ENCODE measurements at places on chromosomes 3 and 15.

- no peak for ATAC-seq
Measured at GRCh38 chr3:189027626-189028155, 144.1 kb upstream of the TPRG1 start.

GRCh38 chr3:12752809-12753208 lies 6.2 kb downstream of the TMEM40 start:
- ATAC-seq: peak; percentile 14

DNA sequence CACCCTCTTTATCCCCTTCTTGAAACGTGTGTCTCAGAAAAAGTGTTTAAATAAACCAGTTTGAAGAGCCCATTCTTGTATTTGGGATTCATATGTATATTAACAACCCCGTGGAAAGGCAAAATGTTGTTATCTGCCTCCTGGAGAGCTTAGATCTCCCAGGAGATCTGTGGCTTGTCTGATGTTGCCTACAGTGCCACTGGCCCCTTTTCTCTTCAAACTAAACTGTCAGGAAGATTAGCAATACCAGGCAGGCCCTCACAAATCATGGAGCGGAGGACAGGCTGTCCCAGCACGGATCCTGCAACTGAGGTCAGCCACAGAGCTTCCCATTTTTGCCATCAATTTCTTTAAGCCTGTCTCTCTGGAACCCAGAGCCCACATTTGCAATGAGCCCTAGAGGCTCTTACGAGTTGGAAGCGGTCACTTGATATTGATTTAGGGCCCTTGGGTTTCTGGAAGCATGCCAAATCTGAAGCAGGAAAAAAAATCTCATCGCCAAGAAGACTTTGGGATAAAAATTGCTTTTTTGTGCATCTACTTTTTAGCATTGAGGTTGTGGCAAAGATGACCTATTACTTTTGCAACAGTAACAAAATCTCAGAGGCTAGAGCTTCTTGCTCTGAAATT lies 234.1 kb downstream of the OPA1 start:
- no peak for ATAC-seq

GRCh38 chr3:169390271-169390670 lies 273.2 kb downstream of the MECOM start:
- no peak for ATAC-seq

- no peak for ATAC-seq
Measured at GRCh38 chr15:64525828-64526530, 65.6 kb downstream of the ZNF609 start.

GRCh38 chr3:188663839-188664238 lies 507.9 kb upstream of the TPRG1 start:
- no peak for ATAC-seq

GRCh38 chr3:71577011-71577410 lies 6.5 kb downstream of the FOXP1 start:
- ATAC-seq: no peak

DNA sequence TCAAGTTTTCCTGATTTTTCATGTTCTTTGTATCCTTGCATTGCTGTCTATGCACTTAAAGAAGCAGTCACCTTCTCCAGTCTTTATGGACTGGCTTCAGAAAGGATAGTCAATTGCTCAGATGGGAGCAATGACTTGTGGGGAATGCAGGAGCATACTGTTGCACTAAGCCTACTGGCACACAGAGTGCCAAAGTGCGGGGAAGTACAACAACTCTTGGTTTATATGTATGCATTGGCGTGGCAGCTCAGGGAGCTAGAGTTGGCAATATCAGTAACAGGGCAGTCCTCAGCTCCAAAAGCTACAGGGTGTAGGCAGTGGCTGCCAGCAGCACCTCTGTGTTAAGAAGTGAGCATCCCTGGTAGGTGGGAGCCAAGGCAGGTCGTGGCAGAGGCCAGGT lies 141.1 kb downstream of the SCAPER start:
- no peak for ATAC-seq

- ATAC-seq: no peak
Measured at GRCh38 chr3:109071350-109072142, 46.4 kb downstream of the MORC1 start.

GRCh38 chr15:52281085-52282035 lies 14.2 kb downstream of the MYO5C start:
- no peak for ATAC-seq

- no peak for ATAC-seq
Measured at GRCh38 chr3:136078421-136079364, 113.2 kb downstream of the PPP2R3A start.

DNA sequence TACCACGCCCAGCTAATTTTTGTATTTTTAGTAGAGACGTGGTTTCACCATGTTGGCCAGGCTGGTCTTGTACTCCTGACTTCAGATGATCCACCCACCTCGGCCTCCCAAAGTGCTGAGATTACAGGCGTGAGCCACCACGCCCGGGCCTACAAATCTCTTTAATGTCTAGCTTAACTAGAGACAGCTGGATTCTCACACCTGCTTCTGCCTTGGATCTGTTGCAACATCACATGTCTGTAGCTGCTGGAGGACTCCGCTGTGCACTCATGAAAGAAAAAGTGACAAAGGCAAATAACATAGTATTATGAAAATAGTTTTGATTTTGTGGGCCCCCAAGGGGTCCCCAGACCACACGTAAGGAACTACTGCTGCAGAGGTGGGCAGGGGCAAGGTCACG lies 85.9 kb downstream of the NCEH1 start:
- no peak for ATAC-seq

DNA sequence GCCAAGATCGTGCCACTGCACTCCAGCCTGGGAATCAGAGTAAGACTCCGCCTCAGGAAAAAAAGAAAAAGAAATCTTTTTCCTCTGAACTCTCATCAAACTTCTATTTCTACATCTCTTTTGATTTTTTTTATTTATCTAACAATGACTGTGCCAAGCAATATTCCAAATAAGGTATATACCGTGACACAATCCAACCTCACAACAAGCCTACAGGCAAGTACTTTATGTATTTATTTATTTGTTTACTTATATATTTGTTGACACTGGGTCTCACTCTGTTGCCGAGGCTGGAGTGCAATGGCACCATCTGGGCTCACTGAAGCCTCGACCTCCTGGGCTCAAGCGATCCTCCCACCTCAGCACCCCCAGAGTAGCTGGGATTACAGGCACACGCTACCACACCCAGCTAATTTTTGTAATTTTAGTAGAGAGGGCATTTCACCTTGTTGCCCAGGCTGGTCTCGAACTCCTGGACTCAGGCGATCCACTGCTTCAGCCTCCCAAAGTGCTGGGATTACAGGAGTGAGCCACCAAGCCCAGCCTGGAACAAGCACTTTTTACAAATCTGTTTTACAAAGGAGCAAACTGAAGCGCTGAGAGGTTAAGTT lies 94.9 kb upstream of the CHD2 start:
- no peak for ATAC-seq

DNA sequence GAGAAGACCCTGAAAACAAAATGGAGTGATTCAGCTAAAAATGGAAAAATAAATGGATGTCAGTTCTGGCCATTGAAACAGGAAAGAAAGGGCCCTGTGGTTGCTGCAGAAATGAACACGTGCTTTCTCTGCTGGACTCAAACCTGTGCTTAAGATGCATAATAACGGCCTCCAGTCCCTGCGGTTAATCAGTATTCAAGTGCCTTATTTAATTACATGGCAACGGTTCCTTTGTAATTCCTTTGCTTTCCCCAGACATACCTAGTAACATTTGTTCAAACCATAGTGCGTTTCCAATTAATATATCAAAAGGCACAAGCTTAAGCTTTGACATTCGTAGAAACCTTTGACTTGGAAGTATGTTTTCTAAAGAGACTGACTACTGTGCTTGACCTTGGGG lies 428.3 kb downstream of the GABRG3 start:
- ATAC-seq: no peak

GRCh38 chr15:25711164-25711563 lies 152.0 kb downstream of the ATP10A start:
- no peak for ATAC-seq

GRCh38 chr3:32501783-32502117 lies 902 bp downstream of the CMTM6 start:
- no peak for ATAC-seq

GRCh38 chr3:29829340-29829739 lies 548.5 kb downstream of the RBMS3 start:
- ATAC-seq: no peak

DNA sequence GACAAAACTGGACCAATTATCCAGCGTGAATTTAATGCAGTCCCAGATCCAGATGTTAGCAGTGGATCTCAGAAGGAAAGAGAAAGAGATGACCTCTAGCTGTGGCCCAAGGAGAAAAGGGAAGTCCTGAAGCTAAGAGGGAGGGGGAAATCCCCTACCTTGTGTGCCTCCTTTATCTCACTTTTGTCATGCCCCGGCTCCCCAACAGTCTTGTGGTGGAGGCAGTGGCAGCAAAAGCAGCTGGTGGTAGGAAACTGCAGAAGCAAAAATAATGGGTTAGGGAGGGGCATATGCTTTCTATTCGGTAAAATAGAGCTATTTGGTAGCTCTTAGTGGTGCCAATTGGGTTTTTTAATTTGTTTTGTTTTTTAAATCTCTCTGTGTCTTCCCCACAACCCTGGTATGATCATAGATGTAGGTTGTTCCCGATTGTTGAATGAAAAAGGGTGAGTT lies 56.5 kb downstream of the MCTP2 start:
- peak; percentile 99 for ATAC-seq
